CD4-positive, alpha-beta T cell treated with Interleukin-12 subunit alpha and Interleukin-12 subunit beta, for 1 hour (primary cell): ENCODE measurements at places on chromosomes 5 and 9.

GRCh38 chr5:126686451-126687126 is 85.8 kb downstream of the PHAX start:
- DNase-seq, result no peak

GRCh38 chr5:1445313-1445688 is at the start of gene SLC6A3:
SLC6A3 (minus strand) TSS chr5:1445440; CDS start chr5:1443197, 2,243 bp downstream.
- peak; percentile 10 for DNase-seq

- no peak for DNase-seq
These were observed 72.6 kb downstream of the ERMP1 start for GRCh38 chr9:5760338-5760737.

- DNase-seq, result peak; percentile 25
These were observed 9.5 kb downstream of the CEMIP2 start for GRCh38 chr9:71758785-71759184.

GRCh38 chr5:22058620-22059019 is 794.5 kb downstream of the CDH12 start:
- DNase-seq, result no peak

GRCh38 chr5:79844571-79844970 is 146.5 kb downstream of the MTX3 start:
- DNase-seq, result no peak

GRCh38 chr5:132876020-132876759 is 2.7 kb downstream of the LEAP2 start:
- DNase-seq, result no peak

- DNase-seq, result peak; percentile 74
These were observed 60.8 kb downstream of the SEMA4D start for GRCh38 chr9:89436963-89437625.

- no peak for DNase-seq
These were observed 384.4 kb downstream of the TMEM167A start for GRCh38 chr5:82692826-82693225.
